GM20000 (cell line): ENCODE measurements at places on chromosomes 2 and 18.
A peak's percentile ranks its signal among the peaks of the same experiment; 100 is the strongest.

GRCh38 chr2:237879058-237879430, 19.6 kb downstream of the RAMP1 start:
- no peak for DNase-seq

- DNase-seq: no peak
These were observed 143.7 kb upstream of the CTNNA2 start for GRCh38 chr2:79369127-79369526.

DNA sequence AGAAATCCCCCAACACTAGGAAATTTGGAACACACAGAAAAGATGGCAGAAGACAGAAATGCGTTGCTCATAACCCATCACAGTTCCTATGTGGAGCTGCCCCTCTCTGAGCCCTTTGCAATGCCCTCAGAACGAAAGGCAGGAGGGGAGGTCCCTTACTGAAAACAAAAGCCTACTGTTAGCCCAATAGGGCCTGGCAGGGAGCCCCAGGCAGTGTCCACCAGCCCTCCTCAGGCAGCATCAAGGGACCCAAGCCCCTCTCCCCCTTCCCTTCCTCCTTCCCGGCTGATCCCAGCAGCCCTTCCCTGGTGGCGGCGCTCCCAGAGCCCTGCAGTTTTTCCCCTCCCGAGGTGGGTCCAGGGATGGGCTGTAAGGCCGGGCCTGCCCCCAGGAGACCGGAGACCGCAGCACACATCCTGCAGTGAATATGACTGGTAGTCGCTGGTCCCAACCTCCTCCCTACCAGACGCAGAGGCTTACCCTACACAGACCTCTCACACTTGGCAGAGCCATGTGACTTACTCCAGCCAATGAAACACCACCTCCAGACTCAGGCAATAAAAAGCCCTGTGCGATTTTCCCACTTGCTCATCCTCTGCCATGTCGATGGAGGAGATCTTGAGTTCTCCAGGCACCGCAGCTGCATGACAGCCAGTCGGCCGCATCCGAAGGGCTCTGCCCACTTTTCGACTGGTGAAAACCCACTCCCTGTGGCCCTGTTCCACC, 19.4 kb upstream of the DUSP2 start:
- DNase-seq: peak; percentile 81

- DNase-seq: no peak
These were observed 99.1 kb upstream of the ARHGAP15 start for GRCh38 chr2:143030127-143030526.

DNA sequence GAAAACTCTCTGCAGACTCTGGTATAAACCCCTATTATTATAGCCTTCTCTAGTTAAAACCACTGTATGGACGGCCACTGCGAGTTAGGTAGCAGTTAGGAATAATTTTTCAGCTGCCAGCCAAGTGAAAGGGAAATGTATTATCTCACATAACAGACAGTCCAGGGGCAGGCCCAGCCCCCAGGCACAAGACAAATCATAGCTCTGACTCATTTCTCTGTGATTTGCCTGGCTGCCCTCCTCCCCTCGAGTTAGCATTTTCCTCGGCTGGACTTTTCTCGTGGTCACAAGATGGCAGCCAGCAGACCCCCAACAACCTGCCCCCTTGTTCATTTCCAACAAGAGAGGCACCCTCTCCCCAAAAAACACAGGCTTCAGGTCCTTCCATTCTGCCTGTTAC, 10.5 kb downstream of the VIT start:
- no peak for DNase-seq

- no peak for DNase-seq
These were observed 742.7 kb upstream of the ACVR2A start for GRCh38 chr2:147101941-147102790.

- DNase-seq: no peak
These were observed 40.5 kb upstream of the EFHD1 start for GRCh38 chr2:232592772-232593395.

GRCh38 chr2:120766470-120767351, 31.0 kb downstream of the GLI2 start:
- no peak for DNase-seq

- DNase-seq: no peak
These were observed 464.7 kb downstream of the MEIS1 start for GRCh38 chr2:66899648-66900047.

- DNase-seq: no peak
These were observed 16.8 kb downstream of the VIT start for GRCh38 chr2:36713310-36713709.

DNA sequence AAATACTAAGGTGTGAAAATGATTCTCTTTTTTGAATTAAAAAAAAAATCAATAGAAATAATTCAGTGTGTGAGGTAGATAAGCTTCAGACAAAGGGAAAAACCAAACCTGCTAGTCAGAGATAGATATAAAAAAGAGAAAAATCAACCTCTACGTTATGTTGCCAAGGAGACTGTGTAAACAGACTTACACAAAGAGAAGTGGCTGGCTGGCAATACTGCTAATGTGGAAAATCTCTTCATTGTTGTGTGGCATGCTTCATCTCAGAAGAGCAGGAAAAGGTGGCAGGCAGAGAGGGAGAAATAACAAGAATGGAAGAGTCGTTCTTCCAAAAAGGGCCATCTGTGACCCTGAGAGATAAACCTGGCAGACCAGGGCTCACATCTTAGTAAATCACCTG, 200.8 kb downstream of the SLC8A1 start:
- DNase-seq: no peak
